ENCODE measurements at places on chromosomes 4 and X. TPM values are rescaled to one million over a fixed set of nuclear protein-coding genes. Genes with fewer than 3 reads are reported as not detected.

The OPRPN gene
- total RNA-seq, result not detected

The F8A2 gene
- total RNA-seq, result not detected

The AKAP17A gene
- 38.0 TPM for total RNA-seq

The FGFBP1 gene
- not detected for total RNA-seq

GRCh38 chr4:38154681-38155588 is 194.7 kb downstream of the PTTG2 start:
- no peak for DNase-seq
- no peaks in the 10 kb centered on the region for H3K27me3 ChIP-seq
- no peak overlapping the region for H3K4me3 ChIP-seq
- H3K27ac ChIP-seq, result peak overlapping the region; percentile 18
- peaks cover 36% of the 10 kb centered on the region for H3K4me1 ChIP-seq
- H3K36me3 ChIP-seq, result no peaks in the 10 kb centered on the region

- H3K4me3 ChIP-seq, result no peak overlapping the region
- H3K27ac ChIP-seq, result no peak overlapping the region
- no peaks in the 10 kb centered on the region for H3K36me3 ChIP-seq
- no peak for DNase-seq
Measured at GRCh38 chr4:123904882-123905281, 508.3 kb downstream of the SPRY1 start.

DNA sequence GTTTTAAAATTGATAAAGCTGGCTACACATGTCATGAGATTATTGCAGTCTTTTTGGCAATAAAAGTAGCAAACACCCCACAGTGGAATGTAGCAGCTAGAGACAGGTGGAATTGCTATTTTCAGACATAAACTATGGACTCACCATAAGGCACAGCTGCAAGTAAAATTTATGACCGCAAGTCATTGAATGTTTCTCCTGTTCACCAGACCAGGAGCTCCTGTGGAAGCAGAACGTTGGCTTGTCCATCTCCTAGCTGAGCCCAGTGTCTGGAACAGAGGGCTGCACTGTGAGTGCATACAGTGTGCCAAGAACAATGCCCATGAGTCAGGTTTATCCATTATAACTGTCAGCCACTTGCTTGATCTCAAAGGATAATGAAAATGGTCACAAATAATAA is 538.2 kb downstream of the INPP4B start:
- no peaks in the 10 kb centered on the region for H3K27me3 ChIP-seq
- H3K36me3 ChIP-seq, result peaks cover under 1% of the 10 kb centered on the region
- no peak overlapping the region for H3K27ac ChIP-seq
- H3K4me1 ChIP-seq, result peaks cover 48% of the 10 kb centered on the region

DNA sequence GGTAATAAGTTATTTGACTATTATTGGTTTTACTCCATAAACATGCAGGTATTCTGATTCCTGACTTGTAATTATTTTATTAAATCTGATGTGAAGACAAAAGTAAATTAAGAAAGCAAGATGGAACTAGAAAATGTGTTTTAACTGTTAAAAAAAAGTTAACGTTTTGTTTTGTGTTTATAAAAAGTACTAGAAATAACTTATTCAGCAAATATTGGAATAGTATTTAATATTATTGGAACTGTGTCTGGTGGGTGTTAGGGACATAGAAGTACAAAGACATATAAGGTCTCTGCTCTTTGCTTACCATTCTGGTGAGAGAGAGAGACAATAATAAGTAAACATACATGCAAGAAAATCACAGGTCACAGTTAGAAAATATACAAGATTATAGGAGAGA is 15.7 kb downstream of the TIFA start:
- H3K4me3 ChIP-seq, result no peak overlapping the region
- H3K27me3 ChIP-seq, result no peaks in the 10 kb centered on the region
- peaks cover 15% of the 10 kb centered on the region for H3K36me3 ChIP-seq
- peaks cover 10% of the 10 kb centered on the region for H3K4me1 ChIP-seq

DNA sequence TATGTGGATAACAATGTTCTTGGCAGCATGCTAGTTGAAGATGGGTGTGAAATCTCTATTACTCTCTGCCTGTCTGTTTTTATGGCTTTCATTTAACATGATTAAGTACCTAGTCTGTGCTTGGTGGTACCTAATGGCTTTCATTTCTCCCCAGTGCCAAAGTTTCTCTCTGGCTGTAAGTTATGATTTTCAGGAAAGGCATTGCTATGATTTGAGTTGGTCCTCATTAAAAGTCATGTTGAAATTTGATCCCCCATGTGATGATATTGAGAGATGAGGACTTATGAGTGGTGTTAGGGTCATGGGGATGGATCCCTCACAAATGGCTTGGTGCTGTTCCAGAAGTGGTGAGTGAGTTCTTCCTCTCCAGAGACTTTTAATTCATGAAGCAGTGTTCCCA is 162.4 kb upstream of the IL15 start:
- no peak for DNase-seq
- H3K27ac ChIP-seq, result peak overlapping the region; percentile 1
- H3K4me1 ChIP-seq, result peaks cover 27% of the 10 kb centered on the region
- H3K27me3 ChIP-seq, result no peaks in the 10 kb centered on the region
- H3K36me3 ChIP-seq, result no peaks in the 10 kb centered on the region

DNA sequence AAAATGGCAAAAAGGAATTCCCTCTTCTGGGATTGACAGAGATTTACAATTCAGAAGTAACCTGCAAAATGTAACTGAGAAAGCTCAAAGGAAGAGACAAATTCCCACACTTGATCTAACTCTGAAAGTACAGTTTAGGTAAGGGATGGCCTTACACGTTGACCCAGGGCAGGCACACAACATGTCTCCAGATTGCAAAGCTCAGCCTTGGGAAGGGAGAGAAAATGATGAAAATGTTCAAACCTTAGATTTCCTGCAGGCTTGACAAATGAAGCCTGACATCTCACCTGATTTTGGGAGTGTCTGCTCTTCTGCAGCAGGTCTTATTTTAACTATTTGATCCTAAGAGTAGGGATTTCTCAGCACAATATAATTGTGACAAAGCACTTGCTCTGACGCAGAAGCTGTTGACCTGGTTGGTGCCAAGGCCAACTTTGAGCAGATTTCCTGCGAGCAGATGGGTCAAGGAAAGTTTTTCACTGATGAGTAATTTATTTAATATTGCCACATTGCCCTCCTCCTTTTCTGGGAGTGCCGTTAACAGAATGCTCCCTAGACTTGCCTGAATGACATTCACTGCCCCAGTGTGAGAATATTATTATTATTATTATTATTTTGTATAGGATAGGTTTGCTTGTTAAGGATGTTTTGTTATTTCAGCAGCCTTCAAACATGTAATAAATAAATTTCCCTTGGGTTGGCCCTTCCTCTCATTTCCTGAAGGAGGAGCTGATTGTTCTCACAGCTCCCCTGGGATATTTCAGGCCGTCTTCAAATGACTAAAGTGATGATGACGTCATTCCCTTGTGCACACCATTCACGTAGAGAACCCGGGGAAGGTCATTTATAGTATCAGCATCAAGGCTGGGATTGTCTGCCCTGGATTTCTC is 157.1 kb downstream of the VEGFC start:
- H3K27ac ChIP-seq, result no peak overlapping the region
- H3K4me3 ChIP-seq, result no peak overlapping the region
- H3K4me1 ChIP-seq, result no peaks in the 10 kb centered on the region
- H3K36me3 ChIP-seq, result no peaks in the 10 kb centered on the region
- peaks cover 6% of the 10 kb centered on the region for H3K27me3 ChIP-seq

DNA sequence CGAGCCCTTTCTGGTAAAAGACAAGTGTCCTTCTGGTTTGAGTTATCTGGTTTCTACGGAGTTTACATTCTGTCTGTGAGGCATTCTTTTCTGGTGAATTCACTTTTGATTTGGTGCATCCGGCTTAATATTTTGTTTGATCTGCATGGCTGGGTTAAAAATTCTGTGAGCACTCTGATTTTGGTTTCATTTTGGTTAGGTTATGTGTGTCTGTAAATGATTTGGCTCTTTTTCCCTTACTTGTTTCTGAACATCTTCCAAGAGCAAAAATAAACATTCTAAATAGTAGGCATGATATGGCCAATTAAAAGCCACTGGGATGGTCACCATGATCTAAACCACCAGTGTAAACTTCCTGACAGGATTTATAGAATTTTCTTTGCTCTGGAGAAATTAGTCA is 85.7 kb upstream of the PTPN13 start:
- DNase-seq, result no peak
- H3K27me3 ChIP-seq, result no peaks in the 10 kb centered on the region
- H3K4me3 ChIP-seq, result peak overlapping the region; percentile 11
- H3K27ac ChIP-seq, result peak overlapping the region; percentile 13
- peaks cover 20% of the 10 kb centered on the region for H3K4me1 ChIP-seq
- no peaks in the 10 kb centered on the region for H3K36me3 ChIP-seq

- H3K27ac ChIP-seq, result no peak overlapping the region
- H3K4me3 ChIP-seq, result no peak overlapping the region
- no peaks in the 10 kb centered on the region for H3K36me3 ChIP-seq
- DNase-seq, result no peak
Measured at GRCh38 chr4:61517144-61517543, 317.0 kb downstream of the ADGRL3 start.

DNA sequence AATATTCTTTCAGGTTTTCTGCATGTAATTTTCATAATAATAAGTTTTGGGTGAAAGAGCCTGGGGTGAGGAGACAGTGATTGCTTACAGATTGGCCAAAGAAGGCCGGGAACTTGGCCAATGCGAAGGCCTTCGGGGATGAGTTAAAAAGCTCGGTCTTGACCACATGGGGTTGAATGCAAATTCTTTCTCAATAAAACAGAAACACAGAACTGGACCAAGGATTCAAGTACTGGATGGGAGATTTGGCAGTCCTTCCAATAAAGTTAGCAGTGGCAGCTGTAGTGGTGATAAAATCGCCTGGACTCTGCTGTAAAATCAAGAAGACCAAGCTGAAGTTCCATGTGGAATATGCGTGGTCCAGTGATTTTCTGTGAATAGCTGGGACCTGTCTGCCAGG is 282.2 kb upstream of the KLF3 start:
- no peaks in the 10 kb centered on the region for H3K27me3 ChIP-seq
- DNase-seq, result no peak
- peaks cover 9% of the 10 kb centered on the region for H3K4me1 ChIP-seq
- no peak overlapping the region for H3K27ac ChIP-seq
- H3K4me3 ChIP-seq, result no peak overlapping the region
- no peaks in the 10 kb centered on the region for H3K36me3 ChIP-seq

- DNase-seq, result no peak
- H3K27ac ChIP-seq, result no peak overlapping the region
- no peaks in the 10 kb centered on the region for H3K4me1 ChIP-seq
- no peaks in the 10 kb centered on the region for H3K36me3 ChIP-seq
Measured at GRCh38 chr4:36343501-36344175, 62.2 kb downstream of the DTHD1 start.

DNA sequence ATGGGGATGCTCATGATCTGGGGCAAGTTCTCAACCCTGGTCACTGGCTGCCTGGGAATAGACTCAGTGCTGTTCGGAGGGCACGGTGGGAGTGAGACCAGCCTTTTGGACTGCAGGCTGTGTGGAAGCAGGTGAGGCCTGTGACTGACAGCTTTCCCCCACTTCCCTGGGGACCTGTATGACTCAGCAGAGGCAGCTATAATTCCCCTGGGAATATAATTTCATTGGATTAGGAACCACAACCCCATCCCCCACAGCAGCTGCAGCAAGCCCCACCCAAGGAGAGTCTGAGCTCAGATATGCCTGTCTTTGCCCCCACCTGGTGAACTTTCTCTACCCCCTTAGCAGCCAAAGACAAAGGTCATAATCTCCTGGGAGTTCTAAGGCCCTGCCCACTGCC is 408.6 kb downstream of the PPP3CA start:
- H3K27ac ChIP-seq, result no peak overlapping the region
- H3K27me3 ChIP-seq, result no peaks in the 10 kb centered on the region

DNA sequence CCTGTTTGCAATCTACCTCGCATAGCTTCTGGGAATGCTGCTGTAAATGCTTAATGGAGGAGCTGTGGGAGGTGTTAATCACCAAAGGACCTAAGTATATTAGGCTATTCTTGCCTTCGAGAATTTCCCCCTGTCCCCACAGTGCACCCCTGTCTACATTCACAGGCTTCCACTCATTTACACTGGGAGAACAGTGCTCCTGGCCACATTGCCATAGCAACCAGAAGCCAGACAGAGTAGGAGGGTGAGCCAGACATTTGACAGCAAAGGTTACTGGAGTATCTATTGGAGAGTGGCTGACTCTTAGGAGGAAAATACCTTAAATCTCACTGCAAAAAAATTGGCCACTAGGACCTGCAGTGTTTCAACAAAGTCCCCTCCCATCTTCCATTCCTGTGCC is 185.9 kb upstream of the PBDC1 start:
- no peaks in the 10 kb centered on the region for H3K4me1 ChIP-seq
- no peak overlapping the region for H3K4me3 ChIP-seq
- H3K36me3 ChIP-seq, result no peaks in the 10 kb centered on the region
- no peak overlapping the region for H3K27ac ChIP-seq

GRCh38 chr4:152258804-152259708 is 276.8 kb downstream of the FBXW7 start:
- peaks cover 11% of the 10 kb centered on the region for H3K4me1 ChIP-seq
- peak overlapping the region; percentile 81 for H3K27ac ChIP-seq
- DNase-seq, result no peak
- no peak overlapping the region for H3K4me3 ChIP-seq

- peaks cover 23% of the 10 kb centered on the region for H3K4me1 ChIP-seq
- H3K36me3 ChIP-seq, result peaks cover 1% of the 10 kb centered on the region
- no peak for DNase-seq
- no peak overlapping the region for H3K27ac ChIP-seq
- no peaks in the 10 kb centered on the region for H3K27me3 ChIP-seq
Measured at GRCh38 chr4:4693258-4693657, 151.4 kb upstream of the STX18 start.

DNA sequence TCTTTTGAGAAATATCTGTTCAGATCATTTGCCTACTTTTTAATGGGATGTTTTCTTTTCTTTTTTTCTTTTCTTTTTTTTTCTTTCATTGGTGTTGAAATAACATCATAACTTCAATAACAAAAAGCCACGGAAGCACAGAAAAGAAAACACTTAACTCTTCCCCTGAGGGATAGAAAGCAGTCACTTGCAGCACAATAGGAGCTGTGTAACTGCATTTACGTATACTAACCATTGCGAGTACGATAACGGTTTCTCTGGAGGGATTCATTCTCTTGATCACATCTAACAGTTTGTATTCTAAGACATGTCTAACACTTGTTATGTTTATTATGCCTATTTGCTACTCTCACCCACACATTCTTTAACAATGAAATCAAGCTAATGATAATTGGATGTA is 27.3 kb downstream of the C4orf46 start:
- no peak for DNase-seq
- H3K27me3 ChIP-seq, result peaks cover 18% of the 10 kb centered on the region
- peaks cover 10% of the 10 kb centered on the region for H3K4me1 ChIP-seq
- peak overlapping the region; percentile 4 for H3K27ac ChIP-seq
- no peaks in the 10 kb centered on the region for H3K36me3 ChIP-seq

- H3K27ac ChIP-seq, result no peak overlapping the region
- no peak for DNase-seq
- H3K36me3 ChIP-seq, result no peaks in the 10 kb centered on the region
Measured at GRCh38 chrX:43493756-43494155, 162.3 kb upstream of the MAOA start.

- no peaks in the 10 kb centered on the region for H3K27me3 ChIP-seq
- H3K36me3 ChIP-seq, result no peaks in the 10 kb centered on the region
- peak overlapping the region; percentile 87 for H3K27ac ChIP-seq
- H3K4me3 ChIP-seq, result peak overlapping the region; percentile 83
- no peak for DNase-seq
Measured at GRCh38 chr4:186144946-186145569, 40.6 kb downstream of the FAM149A start.

Data from chondrocyte (in vitro differentiated cells).